Tibial artery (tissue), 4 donors: ENCODE measurements at places on chromosomes 13 and 19.

DNA sequence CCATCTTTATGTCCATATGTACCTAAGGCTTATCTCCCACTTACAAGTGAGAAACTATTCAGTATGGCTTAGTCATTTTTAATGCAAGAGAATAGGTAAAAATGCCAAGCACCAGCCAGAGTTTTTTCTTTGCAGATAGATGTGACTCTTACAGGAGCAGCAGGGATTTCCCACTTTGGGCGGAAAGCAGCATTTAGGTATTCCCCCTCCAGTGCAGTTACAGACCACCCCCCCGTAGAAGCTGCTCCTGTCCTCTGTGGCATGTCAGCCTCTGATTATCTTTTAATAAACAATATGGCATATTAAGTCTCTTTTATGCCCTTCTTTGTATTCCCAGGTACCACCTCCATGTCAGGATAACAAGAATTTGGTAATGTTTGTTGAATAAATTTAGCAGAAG, 24.7 kb upstream of the USPL1 start:
- DNase-seq: no peak

DNA sequence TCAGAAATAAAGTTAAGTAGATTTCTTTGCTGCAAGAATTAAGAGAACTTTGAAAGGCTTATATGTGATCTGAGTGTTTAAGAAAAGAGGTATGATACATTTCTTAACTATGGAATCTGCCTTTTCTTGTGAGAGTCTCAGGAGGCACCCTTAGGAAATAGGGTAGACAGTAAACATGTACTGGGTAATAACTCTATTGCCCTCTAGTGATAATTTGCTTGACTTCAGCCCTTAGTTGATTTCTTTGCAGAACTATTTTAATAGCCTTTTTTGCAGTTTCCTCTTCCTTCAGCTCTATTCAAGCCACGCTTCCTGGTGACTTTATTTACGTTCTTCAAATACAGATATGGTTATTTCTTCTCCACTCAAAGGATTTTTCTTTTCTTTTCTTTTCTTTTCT, 37.0 kb upstream of the CCNA1 start:
- no peak for DNase-seq

- DNase-seq: no peak
These were observed 7.2 kb downstream of the WDR18 start for GRCh38 chr19:991174-991931.

DNA sequence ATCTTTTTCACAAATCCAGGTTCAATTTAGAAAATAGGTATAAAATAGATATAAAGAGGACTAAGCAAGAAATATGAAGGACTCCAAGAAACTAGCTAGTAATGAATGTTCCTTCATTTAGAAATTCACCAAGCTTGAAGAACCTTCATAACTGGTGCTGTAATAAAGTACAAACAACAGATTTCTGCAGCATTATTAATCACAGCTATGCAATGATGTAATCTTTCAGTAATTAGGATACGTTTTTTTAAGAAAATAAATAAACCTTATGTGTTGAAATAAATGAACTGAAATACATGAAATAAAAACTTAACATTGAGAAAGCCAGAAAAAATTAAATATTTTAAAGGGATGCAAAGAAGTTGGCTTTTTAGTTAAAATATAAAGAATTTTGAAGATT, 236.1 kb downstream of the RGCC start:
- DNase-seq: no peak

- no peak for DNase-seq
These were observed 127.4 kb downstream of the DCT start for GRCh38 chr13:94352057-94352456.

- DNase-seq: no peak
These were observed 278.7 kb downstream of the PCDH9 start for GRCh38 chr13:66951426-66951825.

- no peak for DNase-seq
These were observed 67.8 kb upstream of the ZDHHC20 start for GRCh38 chr13:21526707-21527540.

DNA sequence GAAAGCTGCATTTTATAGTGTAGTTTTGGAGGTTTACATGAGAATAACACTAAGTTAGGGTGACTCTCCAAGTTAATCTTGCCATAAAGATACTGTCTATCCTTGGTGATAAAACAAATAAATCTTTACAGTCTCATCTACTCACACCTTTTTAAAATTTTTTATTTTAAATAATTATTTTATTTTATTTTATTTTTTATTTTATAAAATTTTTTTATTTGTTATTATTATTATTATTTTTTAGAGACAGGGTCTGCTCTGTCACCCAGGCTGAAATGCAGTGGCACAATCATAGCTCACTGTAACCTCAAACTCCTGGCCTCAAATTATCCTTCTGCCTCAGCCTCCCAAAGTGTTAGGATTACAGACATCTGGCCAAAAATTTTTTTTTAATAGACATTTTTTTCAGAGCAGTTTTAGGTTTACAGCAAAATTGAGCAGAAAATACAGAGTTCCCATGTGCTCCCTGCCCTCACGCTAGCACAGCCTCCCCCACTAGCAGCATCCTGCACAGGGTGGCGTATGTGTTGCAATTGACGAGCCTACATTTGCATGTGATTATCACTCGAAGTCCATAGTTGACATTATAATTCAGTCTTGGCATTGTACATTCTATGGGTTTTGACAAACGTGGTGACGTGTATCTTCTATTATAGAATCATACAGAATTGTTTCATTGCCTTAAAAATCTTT, 41.0 kb downstream of the RASL11A start:
- no peak for DNase-seq

DNA sequence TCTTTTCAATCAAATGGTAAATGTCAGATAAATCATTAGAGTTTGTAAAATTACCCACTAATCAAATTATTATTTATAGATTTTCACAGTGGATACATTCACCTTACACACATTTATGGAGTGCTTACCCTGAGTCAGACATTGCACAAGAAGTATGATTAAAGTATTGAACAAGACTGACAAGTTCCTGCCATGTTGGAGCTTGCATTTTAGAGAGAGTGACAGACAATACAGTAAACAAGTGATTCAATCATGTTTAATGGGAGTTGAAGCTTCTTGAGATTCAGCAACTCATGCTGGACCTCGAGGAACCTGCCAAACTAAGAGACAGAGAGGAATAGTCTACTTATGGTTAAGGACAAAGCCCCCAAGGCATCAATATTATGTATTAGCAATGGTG, 487.8 kb downstream of the PCDH17 start:
- DNase-seq: no peak
